ENCODE measurements at places on chromosomes 4 and X.

- H3K4me3 ChIP-seq, result no peak overlapping the region
- peaks cover 9% of the 10 kb centered on the region for H3K4me1 ChIP-seq
- no peaks in the 10 kb centered on the region for H3K27me3 ChIP-seq
- no peak overlapping the region for H3K27ac ChIP-seq
- no peak for DNase-seq
These were observed 16.9 kb downstream of the MFAP3L start for GRCh38 chr4:170009291-170009690.

- peaks cover 71% of the 10 kb centered on the region for H3K27me3 ChIP-seq
- peaks cover 3% of the 10 kb centered on the region for H3K4me1 ChIP-seq
- H3K4me3 ChIP-seq, result no peak overlapping the region
- no peak for DNase-seq
- no peak overlapping the region for H3K27ac ChIP-seq
These were observed 29.1 kb upstream of the CRMP1 start for GRCh38 chr4:5921981-5922380.

DNA sequence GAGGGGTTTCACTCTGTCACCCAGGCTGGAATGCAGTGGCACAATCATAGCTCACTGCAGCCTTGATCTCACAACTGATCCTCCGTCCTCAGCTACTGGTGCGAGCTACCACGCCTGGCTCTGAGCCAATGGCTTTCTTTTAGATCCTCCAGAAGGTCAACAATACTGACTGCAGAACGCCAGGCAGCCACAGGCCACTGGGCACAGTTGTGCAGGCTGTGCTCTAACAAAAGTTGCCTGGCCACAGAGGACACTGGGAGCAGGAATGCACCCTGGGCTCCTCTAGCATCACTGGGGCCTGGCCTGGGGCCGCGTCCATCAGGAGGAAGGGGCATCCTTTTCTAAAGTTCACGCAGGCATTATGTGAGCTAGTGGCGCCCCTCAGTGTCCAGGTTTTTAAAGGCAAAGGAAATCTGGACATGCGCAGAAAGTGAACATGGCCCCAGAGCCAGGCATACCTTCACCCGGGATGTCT lies 14.9 kb upstream of the PORCN start:
- no peak for DNase-seq
- H3K27ac ChIP-seq, result no peak overlapping the region
- no peaks in the 10 kb centered on the region for H3K27me3 ChIP-seq
- H3K4me1 ChIP-seq, result no peaks in the 10 kb centered on the region

GRCh38 chrX:14897042-14897441 lies 23.8 kb downstream of the MOSPD2 start:
- H3K36me3 ChIP-seq, result peaks cover 3% of the 10 kb centered on the region
- H3K4me3 ChIP-seq, result no peak overlapping the region
- no peak overlapping the region for H3K27ac ChIP-seq
- DNase-seq, result no peak
- H3K4me1 ChIP-seq, result no peaks in the 10 kb centered on the region
- H3K27me3 ChIP-seq, result no peaks in the 10 kb centered on the region

- peaks cover 5% of the 10 kb centered on the region for H3K4me1 ChIP-seq
- H3K4me3 ChIP-seq, result peak overlapping the region; percentile 96
These were observed 132.3 kb downstream of the CBR4 start for GRCh38 chr4:168877511-168878491.

DNA sequence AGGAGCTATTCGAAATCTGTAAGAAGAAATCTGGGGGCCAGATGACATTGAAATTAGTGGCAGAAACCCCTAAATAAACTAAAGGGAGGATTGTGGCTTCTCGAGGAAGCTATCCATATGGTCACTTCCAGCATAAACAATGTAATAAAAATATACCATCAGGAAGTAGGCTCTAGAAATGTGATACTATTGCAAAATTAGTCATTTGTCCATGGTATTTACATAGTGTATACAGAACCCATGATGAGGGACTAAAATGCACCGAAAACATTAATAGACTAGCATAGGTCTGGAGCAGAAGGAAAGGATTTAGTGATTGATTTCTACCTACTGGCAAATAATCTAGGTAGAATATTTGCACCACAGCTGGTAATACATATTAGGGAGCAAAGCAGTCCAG lies 1344.0 kb downstream of the FSTL5 start:
- H3K4me1 ChIP-seq, result no peaks in the 10 kb centered on the region
- H3K27ac ChIP-seq, result no peak overlapping the region
- no peaks in the 10 kb centered on the region for H3K27me3 ChIP-seq
- no peak overlapping the region for H3K4me3 ChIP-seq
- no peak for DNase-seq

GRCh38 chrX:55389376-55389775 lies 62.6 kb upstream of the MAGEH1 start:
- H3K4me3 ChIP-seq, result no peak overlapping the region
- no peak overlapping the region for H3K27ac ChIP-seq
- no peaks in the 10 kb centered on the region for H3K4me1 ChIP-seq
- H3K27me3 ChIP-seq, result peaks cover 31% of the 10 kb centered on the region
- no peak for DNase-seq

GRCh38 chrX:10929747-10930146 lies 181.4 kb upstream of the HCCS start:
- no peak for DNase-seq
- H3K36me3 ChIP-seq, result no peaks in the 10 kb centered on the region
- no peak overlapping the region for H3K4me3 ChIP-seq
- no peak overlapping the region for H3K27ac ChIP-seq
- H3K4me1 ChIP-seq, result no peaks in the 10 kb centered on the region

- H3K4me1 ChIP-seq, result peaks cover 13% of the 10 kb centered on the region
- H3K4me3 ChIP-seq, result no peak overlapping the region
- H3K27me3 ChIP-seq, result no peaks in the 10 kb centered on the region
- peak; percentile 51 for DNase-seq
These were observed 4.6 kb upstream of the MAD2L1 start for GRCh38 chr4:120071192-120071795.

DNA sequence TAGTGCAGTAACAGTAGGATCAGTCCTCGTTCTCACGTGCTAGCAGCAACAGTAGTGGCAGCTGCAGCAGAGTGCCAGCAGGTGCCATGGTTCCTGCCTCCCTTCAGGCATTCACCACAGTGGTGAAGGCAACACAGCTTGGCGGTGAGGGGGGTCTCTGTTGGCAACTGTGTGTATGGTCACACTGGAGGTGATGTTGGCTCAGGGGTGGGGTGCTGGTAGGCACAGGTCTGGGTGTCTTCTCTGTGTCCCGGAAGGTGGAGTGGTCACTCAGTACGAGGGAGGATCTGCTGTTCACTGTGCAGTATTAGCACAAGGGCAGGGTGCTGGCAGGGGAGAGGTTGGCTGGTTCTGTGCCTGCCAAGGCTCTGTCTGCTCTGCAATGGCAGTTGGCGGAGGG lies 671.8 kb downstream of the CCSER1 start:
- no peak overlapping the region for H3K27ac ChIP-seq
- no peak for DNase-seq
- H3K4me1 ChIP-seq, result no peaks in the 10 kb centered on the region
- H3K27me3 ChIP-seq, result no peaks in the 10 kb centered on the region
